HCT116 (cell line): ENCODE measurements at places on chromosomes 3 and 15.

DNA sequence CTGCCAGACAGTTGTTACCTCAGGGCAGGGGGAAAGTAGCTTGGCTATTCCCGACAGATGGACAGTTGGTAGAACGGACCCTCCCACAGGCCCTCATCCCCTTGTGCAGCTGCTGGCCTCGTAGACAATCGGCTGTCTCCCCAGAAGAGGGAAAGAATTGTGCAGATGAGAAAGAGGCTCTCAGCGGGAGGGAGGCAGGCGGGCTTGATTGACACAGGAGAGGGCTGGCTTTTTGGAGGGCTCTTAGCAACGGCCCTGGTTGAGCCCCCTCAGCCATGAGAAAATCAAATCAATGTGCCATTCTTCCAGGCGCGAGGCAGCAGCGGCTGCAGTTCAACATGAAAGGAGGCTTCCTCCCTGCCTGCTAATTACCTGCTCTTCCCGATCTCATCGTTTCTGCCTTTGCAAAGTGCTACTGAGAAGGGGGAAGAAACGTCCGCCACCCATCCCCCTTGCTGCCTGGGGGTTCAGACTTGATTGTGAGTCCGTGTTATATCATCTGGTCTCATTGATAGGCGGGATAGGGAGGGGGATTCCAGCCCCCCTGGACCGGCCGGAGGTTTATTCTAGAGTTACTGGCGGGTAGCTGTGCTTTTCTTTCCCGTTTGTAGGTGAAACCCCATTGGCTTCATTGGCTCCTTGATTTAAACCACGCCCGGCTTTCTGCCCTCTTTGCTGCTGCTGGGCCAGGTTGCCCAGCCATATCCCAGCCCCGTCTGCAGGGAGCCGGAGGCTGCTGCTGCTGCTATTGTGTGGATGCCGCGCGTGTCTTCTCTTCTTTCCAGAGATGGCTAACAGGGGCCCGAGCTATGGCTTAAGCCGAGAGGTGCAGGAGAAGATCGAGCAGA, at the start of gene TAGLN3:
TSS of gene TAGLN3 (plus strand) at position 287 of the 848 bp plus-strand sequence. CDS start at position 788, 501 bp downstream.
- H3K27me3 ChIP-seq: no peaks in the 10 kb centered on the region
- DNase-seq: no peak
- no peak within 1 kb of the TSS for H3K4me3 ChIP-seq
- peaks cover 2% of the 10 kb centered on the region; the same call in 1 of the 2 replicates for H3K4me1 ChIP-seq

- no peak overlapping the region for H3K4me3 ChIP-seq
- no peaks in the 10 kb centered on the region for H3K4me1 ChIP-seq
- H3K27me3 ChIP-seq: no peaks in the 10 kb centered on the region
- no peak overlapping the region for H3K27ac ChIP-seq
- no peak for DNase-seq
- H3K36me3 ChIP-seq: no peaks in the 10 kb centered on the region
These were observed 67.6 kb downstream of the NR1D2 start for GRCh38 chr3:24012589-24013269.

- no peak overlapping the region for H3K4me3 ChIP-seq
- no peaks in the 10 kb centered on the region for H3K36me3 ChIP-seq
- H3K27me3 ChIP-seq: no peaks in the 10 kb centered on the region
- H3K4me1 ChIP-seq: no peaks in the 10 kb centered on the region
- no peak for DNase-seq
These were observed 211.4 kb downstream of the ITPR1 start for GRCh38 chr3:4704552-4704951.

- no peak overlapping the region for H3K4me3 ChIP-seq
- peaks cover 5% of the 10 kb centered on the region; the same call in 1 of the 2 replicates for H3K4me1 ChIP-seq
- H3K27ac ChIP-seq: no peak overlapping the region
- no peak for DNase-seq
- H3K36me3 ChIP-seq: no peaks in the 10 kb centered on the region
- 0 out of 2 replicates have a peak, but pooled peaks cover 8% of the 10 kb centered on the region for H3K27me3 ChIP-seq
These were observed 91.4 kb upstream of the LRIG1 start for GRCh38 chr3:66592016-66592761.

- no peaks in the 10 kb centered on the region for H3K27me3 ChIP-seq
- no peak for DNase-seq
- no peaks in the 10 kb centered on the region for H3K36me3 ChIP-seq
- H3K4me1 ChIP-seq: no peaks in the 10 kb centered on the region
- H3K27ac ChIP-seq: no peak overlapping the region
- no peak overlapping the region for H3K4me3 ChIP-seq
These were observed 5.6 kb downstream of the KIF7 start for GRCh38 chr15:89649716-89650115.

DNA sequence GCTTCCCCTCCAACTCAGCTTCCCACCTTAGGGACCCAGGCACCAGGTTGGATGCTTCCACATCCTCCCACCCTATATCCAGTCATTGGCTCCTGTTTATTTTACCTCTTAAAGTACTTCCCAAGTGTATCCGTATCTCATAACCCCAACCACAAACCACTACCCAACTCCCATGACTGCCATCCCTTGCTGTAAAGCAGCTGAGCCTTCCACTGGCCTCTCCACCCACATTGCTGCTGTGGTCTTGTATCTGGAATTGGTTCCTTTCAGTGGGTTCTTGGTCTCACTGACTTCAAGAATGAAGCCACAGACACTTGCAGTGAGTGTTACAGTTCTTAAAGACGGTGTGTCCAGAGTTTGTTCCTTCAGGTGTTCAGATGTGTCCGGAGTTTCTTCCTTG, 79.8 kb upstream of the HRH1 start:
- no peak overlapping the region for H3K4me3 ChIP-seq
- H3K4me1 ChIP-seq: no peaks in the 10 kb centered on the region; the same call in 1 of the 2 replicates
- DNase-seq: no peak
- H3K27me3 ChIP-seq: no peaks in the 10 kb centered on the region
- H3K27ac ChIP-seq: no peak overlapping the region
- no peaks in the 10 kb centered on the region for H3K36me3 ChIP-seq

GRCh38 chr3:85781806-85782205, 823.0 kb downstream of the CADM2 start:
- H3K4me1 ChIP-seq: no peaks in the 10 kb centered on the region
- H3K36me3 ChIP-seq: no peaks in the 10 kb centered on the region
- H3K27me3 ChIP-seq: no peaks in the 10 kb centered on the region
- no peak for DNase-seq

- H3K4me3 ChIP-seq: no peak overlapping the region
- no peaks in the 10 kb centered on the region for H3K27me3 ChIP-seq
- H3K27ac ChIP-seq: no peak overlapping the region
These were observed 21.1 kb upstream of the ATP8B4 start for GRCh38 chr15:50140098-50140497.

GRCh38 chr15:94056314-94056713, 175.0 kb upstream of the MCTP2 start:
- no peaks in the 10 kb centered on the region for H3K4me1 ChIP-seq
- no peak overlapping the region for H3K27ac ChIP-seq
- H3K36me3 ChIP-seq: no peaks in the 10 kb centered on the region
- 0 out of 2 replicates have a peak, but pooled peaks cover 6% of the 10 kb centered on the region for H3K27me3 ChIP-seq
- H3K4me3 ChIP-seq: no peak overlapping the region
